ENCODE measurements at places on chromosomes 1 and 21. TPM values are rescaled to one million over a fixed set of nuclear protein-coding genes. Genes with fewer than 3 reads are reported as not detected.

- DNase-seq: no peak
Measured at GRCh38 chr1:154758346-154758745, 111.7 kb downstream of the KCNN3 start.

GRCh38 chr1:87888446-87888845 is 559.8 kb downstream of the LMO4 start:
- no peak for DNase-seq

DNA sequence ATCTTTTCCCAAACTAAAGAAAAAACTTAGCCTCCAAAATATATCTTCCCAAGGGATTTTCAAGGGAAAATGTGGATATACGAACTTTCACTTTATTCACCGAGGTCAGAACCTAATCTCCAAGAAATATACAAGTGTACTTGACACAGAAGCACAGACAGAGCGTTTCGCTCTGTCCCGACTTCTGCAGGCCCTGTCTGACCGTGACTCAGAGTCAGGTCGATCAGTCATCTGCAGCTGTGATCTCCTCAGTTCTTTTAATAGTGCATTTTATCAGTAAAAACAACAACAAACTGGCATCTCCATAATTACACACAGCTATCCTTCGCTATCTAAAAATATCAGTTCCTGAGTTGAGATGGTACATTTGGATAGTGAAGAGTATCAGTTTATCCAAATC is 226.6 kb downstream of the TM2D1 start:
- no peak for DNase-seq

DNA sequence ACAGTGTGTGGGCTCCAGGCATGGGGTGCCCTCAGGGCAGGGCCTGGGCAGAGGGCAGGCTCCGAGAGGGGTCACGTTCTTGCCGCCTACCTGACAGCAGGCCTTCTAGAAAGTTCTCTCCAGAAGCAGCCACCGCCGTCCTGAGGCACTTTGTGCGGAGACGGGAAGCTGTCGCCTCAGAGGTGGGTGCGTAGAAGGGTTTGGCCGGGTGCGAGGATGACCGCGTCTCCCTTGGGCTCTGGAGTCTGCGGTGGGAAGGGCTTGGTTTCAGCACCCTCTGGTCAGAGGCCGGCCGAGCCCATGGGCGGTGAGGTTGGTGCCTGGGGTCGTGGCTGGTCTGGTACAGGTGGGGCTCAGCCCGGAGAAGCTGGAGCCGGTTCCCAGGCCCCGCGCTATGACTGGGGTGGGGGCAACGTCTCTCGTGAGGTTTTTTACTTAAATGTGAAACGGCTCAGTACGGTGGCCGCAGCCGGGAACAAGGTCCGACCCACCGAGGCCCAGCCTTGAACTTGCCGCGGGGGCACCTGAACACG is 10.1 kb upstream of the TTLL10 start:
- DNase-seq: no peak

DNA sequence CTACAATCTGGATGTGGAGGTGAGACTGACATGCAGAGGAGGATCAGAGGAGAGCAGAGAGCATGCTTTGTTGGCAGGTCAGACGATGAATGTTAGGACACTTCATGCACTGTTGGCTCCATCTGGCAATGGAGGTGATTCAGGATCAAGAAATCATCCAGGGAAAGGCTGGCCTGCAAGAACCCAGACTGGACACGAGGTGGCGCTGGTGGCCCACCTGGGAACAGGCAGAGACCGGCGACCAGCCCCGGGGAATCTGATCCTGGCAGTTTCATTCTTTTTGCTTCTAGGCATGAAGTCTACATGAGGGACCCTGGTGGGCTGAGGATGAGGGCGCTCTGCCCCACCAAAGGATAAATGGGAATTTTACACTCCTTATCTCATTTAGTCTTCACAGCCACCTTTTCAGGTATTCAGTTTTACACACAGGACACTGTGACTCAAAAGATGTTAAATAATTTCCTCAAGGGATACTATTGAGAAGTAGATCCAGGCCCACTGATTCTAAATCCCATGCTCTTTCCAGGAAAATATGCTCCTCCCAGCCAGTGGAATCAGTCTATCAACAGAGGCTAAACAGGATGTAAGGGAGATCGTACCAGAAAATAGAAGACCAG is 26.2 kb upstream of the SCMH1 start:
- DNase-seq: peak; percentile 68

GRCh38 chr1:2228694-2229036 is 546 bp downstream of the SKI start:
- DNase-seq: no peak

- DNase-seq: no peak
Measured at GRCh38 chr1:211017075-211017718, 116.8 kb downstream of the KCNH1 start.

DNA sequence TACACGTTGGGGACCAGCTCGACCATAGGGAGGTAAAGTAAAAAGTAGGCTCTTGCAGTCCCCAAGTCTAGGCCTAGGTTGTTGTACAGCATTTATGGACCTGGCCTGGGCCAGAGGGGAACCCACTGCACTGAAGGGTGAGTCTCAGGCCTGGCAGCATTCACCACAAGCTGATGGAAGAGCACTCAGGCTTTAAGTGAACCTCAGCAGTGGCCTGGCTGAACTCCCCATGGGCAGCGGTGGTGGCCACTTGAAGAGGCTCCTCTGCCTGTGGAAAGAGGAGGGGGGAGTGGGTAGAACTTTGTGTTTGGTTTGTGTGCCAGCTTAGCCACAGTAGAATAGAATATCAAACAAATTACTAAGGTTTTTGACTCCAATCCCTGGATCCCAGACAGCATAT is 176.2 kb upstream of the PRMT6 start:
- no peak for DNase-seq

DNA sequence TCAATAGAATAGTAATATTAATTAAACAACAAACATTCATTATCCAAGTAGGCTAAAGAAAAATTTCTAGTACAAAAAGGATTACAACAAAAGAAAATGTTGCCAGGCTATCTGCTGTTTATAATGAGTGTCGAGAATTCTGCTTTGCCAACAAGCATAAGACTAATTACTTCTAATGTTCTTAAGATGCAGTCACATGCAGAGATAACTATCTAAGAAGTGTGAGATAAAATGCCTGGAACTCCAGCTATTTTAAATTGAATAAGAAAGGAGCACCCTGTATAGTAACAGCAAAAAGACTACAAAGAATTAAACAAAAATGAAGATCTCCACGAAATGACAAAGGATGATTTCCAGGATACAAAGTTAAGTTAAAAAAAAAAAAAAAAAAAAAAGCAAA is 59.9 kb downstream of the APP start:
- DNase-seq: no peak

GRCh38 chr21:14064296-14064645 is 146.5 kb downstream of the LIPI start:
- DNase-seq: no peak

- DNase-seq: no peak
Measured at GRCh38 chr1:174812656-174813055, 187.1 kb upstream of the CACYBP start.

DNA sequence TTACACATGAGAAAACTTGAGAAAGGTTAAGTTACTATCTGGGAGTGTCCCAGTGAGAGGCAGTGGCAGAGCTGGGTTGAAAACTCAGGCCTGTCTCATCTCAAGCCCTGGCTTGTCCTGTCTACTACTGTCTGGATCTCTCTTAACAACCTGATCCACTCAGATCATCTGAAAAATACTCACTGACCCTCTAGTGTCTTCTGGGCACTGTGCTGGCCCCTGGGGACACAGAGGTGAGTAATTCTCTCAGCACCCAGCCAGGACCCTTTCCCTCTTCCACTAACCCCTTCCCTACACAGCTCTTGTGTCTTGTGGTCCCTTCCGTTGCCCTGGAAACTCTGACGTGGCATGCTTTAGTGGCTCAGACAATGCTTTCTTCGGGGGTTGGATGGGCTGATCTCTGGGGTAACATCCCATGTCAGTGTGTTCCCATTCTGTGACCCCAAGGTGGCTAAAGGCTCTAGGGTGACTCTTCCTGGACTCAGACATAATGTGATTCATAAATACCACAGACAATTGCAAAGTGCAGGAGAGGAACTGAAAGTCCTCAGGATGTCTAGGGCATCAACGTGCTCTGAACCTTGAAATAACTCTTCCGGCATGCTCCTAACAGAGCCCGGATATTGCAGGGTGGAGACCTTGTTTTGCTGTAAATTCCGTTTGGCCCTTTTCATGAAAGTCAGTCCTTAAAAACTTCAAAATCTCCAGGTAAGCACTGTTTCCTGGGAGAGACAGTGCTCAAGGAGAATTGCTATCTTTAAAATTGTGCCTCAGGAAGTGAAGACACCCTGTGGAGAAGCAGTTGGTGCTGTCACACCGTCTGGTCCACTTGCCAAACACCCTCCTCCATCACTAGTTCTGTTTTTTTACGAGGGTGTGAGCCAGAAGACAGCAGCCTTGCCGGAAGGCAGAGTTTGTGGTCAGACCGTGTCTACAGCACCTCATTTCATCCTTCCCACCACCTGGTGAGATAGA is 4.0 kb downstream of the SHISAL2A start:
- DNase-seq: no peak

- no peak for DNase-seq
Measured at GRCh38 chr1:226632922-226633351, 84.4 kb downstream of the STUM start.

- DNase-seq: no peak
Measured at GRCh38 chr21:35677298-35677841, 383.0 kb downstream of the SETD4 start.

- DNase-seq: no peak
Measured at GRCh38 chr1:195466639-195467038, 1141.6 kb downstream of the KCNT2 start.

- DNase-seq: no peak
Measured at GRCh38 chr1:16142383-16142995, 13.4 kb downstream of the EPHA2 start.

DNA sequence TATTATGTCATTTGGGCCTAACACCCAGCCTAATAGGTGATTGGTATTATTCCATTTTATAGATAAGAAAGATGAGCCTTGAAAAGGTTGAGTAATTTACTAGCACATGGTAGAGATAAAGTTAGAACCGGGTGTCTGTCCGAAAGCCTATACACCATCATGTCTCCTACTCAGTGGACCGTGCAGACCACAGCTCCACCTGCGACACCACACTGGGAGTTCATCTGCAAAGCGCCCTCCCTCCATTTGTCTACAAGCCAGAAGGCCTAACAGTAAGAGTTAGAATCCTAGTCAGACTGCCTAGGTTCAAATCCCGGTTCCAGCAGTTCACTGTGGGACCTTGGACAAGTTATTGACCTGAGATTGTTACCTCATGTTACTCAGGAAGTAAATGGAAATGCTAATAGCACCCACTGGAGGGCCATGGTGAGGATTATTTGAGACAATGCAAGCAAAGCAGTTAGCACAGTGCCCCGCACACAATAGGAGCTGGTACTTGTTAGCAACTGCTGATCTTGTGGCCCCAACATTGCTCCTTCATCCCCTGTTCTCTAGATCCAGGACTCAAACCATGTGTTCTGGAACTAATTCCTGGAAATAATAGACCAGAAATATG is 20.5 kb downstream of the ARMH1 start:
- DNase-seq: no peak

- DNase-seq: no peak
Measured at GRCh38 chr1:17744666-17745478, 10.3 kb upstream of the ACTL8 start.

DNA sequence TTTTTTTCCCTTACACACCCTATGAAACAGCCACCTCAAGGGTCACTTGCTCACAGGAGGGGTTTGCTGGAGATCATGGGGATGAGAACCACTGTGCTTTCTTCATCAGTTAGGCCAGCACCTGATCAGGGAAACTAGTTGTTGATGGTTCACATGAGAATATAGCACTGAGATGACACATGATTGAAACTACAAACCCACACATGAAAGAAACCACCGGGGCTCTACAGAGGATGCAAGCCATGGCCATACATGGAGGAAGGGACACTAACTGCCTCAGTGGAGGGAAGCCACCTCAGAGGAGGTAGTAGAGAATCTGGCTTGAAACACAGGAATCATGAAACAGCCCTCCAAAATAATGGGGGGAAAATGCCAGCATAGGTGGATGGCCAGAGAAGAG is 63.2 kb downstream of the PRKAB2 start:
- DNase-seq: no peak

Gene PALMD
- total RNA-seq: 140 TPM

Gene FLG2
- total RNA-seq: not detected

Gene TRIM62
- 8.3 TPM for total RNA-seq

Gene MATN1
- not detected for total RNA-seq

Gene RHOU
- total RNA-seq: 0.40 TPM

Gene MARCKSL1
- total RNA-seq: 265 TPM

Gene OR2T11
- not detected for total RNA-seq

Gene INKA2
- total RNA-seq: 5.3 TPM
